ENCODE measurements at places on chromosomes 7 and 10.

DNA sequence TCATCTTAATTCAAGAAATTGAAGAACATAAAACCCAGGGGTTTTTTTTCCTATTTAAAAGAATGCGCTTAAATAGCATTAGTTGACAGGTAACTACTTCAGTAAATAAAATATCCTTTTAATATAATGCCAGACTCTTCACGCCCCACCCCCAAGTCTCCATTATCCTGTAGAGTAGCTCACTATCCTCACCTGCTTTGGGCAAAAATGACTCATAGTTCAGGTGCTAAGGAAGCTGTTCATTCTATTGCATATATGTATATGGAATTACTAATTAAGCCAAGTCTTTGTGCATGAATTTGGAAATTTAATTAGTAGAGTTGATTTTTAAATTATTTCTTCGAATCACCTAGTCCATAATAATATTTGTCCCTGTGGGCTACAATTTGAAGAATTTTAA is 656.8 kb upstream of the ANKRD30A start:
- no peak for DNase-seq

DNA sequence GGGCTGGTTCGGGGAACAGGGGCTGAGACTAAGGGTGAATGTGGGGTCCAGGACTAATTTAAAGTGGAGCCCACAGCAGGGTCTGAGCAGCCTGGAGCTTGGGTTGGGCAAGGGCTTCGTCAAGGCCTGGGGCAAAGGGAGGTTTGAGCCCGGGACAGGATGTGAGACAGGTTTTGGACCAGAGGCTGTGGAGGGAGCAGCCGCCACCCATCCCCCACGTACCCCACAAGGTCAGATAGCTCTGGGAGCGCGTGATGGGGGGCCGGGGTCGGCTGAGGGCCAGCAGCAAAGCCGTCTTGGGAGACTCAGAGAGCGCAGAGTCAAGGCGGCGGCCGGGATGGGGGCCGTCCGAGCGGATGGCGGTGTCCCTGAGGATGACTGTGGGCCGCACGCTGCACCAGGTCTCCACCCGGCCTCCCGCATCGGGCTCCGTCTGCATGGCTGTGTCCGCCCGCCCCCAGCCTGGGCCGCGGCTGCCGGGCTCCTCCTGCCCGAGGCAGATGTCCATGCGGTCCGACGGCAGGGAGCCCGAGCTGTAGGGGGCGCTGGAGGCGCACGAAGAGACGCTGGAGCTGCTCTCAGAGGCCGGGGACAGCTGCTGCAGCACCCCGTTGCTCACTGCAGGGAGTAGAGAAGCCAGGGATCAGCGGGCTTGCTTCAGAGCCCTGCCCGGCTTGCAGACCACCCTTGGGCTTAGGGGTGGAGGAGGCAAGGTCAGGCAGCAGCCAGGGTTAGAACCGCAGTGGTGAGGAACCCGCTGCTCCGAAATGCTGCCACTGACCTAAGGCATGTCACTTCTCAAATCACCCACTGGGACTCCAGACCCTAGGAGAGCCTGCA is 12.1 kb downstream of the PDZD7 start:
- no peak for DNase-seq

GRCh38 chr7:30594048-30594539 is 584 bp upstream of the GARS1 start:
- DNase-seq = no peak

DNA sequence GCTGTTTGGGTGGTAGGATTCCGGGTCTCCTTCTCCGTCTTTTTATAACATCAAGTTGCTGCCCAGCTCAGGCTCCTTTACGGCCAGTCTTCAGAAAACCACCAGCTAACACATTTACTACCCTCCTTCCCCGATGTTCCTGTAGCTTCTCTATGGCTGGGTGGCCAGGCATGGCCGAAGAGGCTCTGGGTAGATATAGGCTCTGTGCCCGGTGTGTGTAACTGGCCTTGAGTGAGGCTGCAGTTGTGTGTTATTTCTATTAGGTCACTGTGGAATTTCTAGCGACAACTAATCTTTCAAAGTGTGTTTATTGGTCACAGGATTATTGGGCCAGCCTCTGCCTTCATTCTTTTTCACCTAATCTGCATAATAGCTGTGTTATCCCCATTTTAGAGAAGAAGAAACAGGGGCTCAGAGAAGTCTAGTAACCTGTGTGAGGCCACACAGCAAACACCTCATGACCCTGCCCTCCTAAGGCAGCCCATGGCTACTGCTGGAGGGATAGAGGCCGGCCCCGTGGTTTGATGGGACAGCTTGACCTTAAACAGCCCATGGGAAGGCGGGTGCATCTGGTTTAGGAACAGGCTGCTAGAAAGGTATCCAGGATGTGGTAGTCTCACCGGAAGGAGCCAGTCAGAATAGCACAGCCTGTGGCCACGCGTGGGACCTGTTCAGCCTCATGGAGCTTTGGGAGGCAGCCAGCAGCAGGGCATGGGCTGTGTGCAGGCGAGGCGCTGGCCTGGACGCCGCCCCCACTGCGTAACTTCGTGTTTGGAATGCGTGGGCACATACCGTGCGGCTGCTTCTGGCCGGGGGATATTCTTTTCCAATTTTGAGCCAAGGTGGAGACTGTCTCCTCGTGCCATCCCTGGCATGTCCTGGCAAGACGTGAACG is 29.7 kb downstream of the HTRA1 start:
- DNase-seq = no peak

- DNase-seq = no peak
Observed at GRCh38 chr10:16835228-16835627, 18.0 kb upstream of the RSU1 start.

- DNase-seq = no peak
Observed at GRCh38 chr7:41832941-41833340, 130.1 kb upstream of the INHBA start.

GRCh38 chr7:102049765-102050164 is 232.3 kb downstream of the CUX1 start:
- DNase-seq = no peak

DNA sequence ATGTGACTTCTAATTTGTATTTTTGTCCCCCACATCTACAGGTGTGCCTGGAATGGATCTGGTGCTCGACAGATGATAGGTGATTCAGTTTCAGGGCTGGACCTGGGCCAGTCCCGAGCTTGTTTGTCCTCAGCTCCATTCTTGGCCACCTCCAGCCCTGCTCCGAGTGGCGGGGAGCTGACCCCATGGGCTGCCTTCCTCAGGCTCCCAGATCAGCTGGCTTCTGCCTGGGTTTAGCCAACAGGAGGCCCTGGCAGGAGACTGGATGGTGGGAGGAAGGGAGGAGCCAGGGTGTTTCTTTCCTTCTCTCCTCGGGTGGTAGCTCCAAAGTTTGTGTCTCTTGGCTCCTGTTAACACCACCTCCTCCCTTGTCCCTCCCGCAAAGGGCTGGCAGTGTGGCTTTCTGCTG is 75.2 kb downstream of the CDH23 start:
- no peak for DNase-seq

GRCh38 chr10:61830072-61830845 is 71.2 kb upstream of the ARID5B start:
- DNase-seq = no peak

GRCh38 chr7:37775921-37776320 is 72.5 kb upstream of the NME8 start:
- DNase-seq = no peak

- DNase-seq = no peak
Observed at GRCh38 chr10:47438857-47439474, 44.9 kb downstream of the ANXA8 start.

GRCh38 chr7:41809116-41809515 is 106.2 kb upstream of the INHBA start:
- no peak for DNase-seq

DNA sequence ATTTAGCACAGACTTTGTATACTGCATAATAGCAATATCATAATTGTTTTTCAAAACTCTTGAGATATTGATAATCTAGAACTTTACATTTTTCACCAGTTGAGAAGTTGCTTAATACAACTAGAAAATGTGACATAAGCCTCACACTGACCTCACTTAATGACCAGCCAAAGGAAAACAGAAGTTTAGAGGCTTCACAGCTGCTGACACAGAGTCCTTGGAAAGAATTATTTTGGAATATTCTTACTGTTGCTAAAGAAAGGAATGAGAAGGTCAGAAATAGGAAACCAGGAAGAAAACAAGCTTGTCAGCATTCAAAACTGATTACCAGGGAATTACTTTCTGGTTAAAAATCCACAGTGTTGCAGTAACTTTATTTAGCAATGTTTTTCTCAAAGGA is 35.5 kb upstream of the WASL start:
- no peak for DNase-seq

GRCh38 chr7:11810043-11810625 is 21.9 kb downstream of the THSD7A start:
- DNase-seq = no peak

DNA sequence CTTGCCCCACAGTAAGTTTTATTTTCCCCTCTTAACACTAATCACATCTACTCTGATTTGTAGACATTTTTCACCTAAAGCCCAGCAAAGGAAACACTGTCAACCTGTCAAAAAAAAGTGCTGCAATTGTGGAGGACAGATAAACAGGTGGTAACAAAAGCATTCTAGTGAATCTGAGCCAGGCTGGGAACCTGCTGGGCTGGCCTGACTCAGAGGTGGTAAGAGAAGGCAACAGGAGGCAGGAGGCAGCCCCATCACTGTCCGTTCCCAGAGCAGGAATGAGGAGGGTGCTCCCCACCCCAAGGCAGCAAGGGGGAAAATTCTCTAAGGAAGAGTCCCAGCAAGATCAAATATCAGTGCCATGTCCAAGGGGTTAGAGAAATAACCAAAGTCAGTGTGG is 19.5 kb upstream of the HERPUD2 start:
- no peak for DNase-seq

DNA sequence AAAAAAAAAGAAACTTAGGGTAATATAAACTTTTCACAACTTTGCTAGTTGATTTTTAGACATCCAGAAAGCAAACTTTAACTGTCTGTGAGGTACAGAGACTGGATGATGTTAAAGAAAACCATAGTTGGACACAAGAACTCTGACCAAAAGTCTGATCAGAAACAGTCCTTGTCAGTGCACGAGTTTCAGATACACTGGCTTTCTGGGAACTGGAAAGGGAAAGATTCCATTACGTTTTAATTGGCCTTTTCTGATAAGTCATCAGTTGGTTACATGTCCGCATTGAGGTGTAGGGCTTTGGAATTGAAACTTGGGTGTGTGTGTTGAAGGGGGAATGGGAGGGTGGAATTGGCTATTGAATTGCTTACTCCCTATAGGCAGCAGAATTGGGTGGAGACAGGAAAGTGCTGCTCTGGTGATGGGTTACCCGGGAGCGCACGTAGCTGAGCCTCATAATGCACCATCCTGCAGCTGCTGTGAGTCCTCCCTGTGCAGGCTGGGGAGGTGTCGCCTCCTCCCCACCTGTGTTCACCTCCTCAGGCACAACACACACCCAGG is 59.9 kb downstream of the DAGLB start:
- DNase-seq = no peak

DNA sequence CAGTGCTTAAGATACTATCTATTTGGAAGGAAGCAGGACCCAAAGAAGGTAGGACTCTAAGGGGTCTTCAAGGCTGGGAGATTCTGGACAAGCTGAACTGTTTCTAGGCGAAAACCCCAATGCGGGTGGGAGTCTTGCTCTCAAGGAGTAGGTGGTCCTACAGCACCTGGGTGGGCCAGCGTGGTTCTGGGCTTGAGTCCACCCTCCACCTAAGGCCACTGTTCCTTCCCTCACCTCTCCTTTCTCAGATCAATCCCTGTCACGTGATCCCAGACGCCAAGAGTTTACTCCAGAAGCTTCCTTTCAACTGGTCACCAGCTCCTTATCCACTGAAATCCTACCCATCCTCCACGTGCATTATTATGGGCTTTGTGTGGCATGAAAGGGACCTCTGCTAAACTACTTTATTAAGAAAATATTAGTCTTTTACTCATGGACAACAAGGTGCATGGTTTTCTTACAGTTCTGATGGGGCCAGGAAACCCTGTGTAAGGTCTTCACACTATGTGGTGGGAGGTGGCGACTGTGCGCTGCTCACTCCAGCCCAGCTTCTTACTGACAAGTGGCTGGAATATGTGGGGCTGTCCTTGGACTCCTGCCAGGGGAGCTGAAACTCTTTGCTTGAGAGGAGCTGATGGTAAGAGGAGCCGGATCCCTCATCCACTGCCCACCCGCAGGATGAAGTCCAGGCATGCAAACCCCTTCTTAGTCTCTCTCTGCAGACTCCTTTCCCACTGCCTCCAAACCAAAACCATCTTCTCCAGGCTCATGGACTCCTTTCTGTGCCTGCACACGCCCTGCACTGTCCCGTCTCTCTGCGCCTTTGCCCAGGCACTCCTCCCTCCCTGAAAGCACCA is 1.6 kb downstream of the ZNF746 start:
- DNase-seq = no peak

GRCh38 chr10:100569687-100570481 is 34.1 kb downstream of the HIF1AN start:
- no peak for DNase-seq

DNA sequence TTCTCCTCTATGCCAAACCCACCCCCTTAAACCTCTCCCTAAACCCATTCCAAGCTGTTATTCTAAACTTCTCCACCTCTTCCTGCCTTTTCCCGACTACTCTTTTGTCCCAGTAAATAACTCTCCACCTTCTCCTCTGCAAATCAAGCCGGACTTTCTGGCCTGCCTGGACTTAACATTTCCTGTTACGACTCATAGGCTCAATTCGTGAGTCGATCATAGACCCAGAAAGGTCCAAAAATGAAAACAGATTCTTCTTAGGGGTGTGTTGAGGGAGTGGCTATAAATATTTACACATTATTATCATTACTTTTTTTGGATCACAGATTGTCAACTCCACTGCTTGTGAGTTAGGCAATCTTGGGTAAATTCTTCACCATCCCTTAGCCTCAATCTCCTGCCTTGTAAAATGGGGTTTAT is 59.0 kb upstream of the HABP2 start:
- no peak for DNase-seq

DNA sequence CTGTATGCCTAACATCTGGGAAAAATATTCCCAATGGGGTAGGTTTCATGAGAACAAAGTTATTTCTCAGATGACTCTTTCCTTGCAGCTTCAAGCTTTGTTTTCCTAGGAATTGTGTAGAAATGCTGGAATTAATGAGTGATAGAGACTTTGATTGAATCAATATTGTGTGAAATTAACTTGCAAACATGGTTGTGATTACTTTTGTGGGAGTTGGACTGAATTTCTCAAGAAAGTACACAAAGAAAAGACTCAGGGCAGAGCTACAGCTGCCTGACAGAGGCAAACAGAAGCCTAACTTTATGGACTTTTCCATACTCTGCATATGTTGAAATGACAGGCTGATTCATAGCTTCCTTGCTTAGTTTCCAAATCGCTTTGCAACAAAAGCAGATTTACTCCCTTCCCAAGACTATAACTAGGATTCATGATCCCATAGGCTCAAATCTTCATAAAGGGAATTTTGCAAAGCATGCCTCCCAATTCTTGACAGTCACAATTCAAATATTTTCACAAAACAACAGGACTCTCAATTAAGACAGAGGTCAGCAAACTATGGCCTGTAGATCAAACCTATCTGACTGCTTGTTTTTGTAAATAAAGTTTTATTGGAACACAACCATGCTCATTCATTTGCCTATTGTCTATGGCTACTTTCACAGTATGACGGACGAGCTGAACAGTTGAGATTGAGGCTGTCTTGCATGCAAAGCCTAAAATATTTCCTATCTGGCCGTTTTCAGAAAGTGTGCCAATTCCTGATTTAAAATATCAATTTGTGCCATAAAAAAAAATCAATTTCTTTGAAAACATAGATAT is 27.6 kb downstream of the NRP1 start:
- no peak for DNase-seq
